ENCODE measurements at places on chromosomes 7 and 10. TPM values are rescaled to one million over a fixed set of nuclear protein-coding genes. Genes with fewer than 3 reads are reported as not detected.

ABCB4 gene
- 0.29 TPM for total RNA-seq

RARRES2 gene
- 0.86 TPM for total RNA-seq

GHRHR gene
- not detected for total RNA-seq

PGAM1 gene
- total RNA-seq: 845 TPM

NPVF gene
- not detected for total RNA-seq

TUBB8 gene
- not detected for total RNA-seq

SEMA3D gene
- total RNA-seq: under 0.01 TPM

NSUN6 gene
- 3.4 TPM for total RNA-seq

LRMDA gene
- not detected for total RNA-seq

DNAH11 gene
- total RNA-seq: 1.4 TPM

LIPJ gene
- not detected for total RNA-seq

AGBL3 gene
- 2.1 TPM for total RNA-seq

All from myometrial cell (primary cell).